ENCODE measurements at places on chromosomes 11 and 22.

DNA sequence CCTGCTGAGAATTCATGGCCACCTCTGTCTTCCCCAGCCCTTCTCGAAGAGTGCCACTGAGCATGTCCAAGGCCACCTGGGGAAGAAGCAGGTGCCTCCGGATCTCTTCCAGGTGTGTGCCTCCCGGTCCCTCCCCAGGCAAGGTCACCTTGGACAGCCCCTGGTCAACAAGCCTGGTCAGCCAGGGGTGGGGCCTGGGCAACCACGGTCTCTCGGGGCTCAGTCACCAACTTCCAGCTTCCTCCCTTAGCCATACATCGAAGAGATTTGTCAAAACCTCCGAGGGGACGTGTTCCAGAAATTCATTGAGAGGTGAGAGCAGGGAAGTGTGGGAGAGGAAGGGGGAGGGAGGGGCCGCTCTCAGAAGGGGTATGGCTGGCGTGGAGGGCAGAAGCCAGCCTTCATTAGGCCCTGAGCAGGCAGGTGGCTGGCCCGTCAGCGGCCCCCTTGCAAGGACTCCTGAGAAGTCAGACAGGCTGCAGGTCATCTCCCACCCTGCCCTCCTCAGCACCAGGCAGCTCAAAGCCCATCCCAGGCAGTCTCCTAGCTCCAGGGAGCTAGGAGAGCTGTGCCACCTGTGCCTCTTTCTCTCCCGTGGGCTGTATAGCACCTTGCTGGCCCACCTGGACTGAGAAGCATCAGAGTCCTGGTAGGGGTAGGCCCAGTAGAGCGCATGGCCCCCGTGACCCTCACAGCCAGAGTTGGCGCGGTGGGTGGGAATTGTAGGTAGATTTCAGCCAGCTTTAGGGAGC is 9.3 kb upstream of the ANKRD13D start:
- no peak for DNase-seq

DNA sequence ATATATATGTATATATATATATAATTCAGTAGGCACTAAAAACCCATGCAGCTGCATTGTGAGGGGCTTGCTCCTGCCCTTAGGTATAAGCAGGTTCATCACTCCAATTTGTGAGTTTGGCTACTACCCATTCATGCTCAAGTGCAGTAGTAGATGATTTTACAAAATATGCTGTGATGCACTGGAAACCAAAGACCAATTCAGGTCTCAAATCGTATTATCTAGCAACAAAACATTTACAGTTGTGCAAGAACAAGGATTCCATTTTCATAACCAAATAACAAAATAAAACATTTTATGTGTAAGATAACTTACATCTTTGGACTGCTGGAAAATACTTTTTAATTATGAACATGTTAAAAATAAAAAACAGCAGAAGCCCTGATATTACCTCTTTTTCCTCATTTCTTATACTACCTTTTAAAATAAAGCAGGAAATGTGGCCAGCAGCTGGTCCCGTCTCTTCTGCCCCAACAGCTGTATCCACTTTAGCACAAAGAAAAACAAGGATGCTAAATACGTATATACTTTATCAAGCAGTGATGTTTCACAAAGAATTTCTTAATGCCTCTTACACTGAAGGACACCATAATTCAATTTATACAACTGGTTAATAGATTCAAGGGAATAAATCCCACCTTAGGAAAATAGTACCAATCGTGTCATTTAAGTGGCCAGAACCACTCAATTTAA is 2.8 kb downstream of the CREBZF start:
- DNase-seq = no peak

DNA sequence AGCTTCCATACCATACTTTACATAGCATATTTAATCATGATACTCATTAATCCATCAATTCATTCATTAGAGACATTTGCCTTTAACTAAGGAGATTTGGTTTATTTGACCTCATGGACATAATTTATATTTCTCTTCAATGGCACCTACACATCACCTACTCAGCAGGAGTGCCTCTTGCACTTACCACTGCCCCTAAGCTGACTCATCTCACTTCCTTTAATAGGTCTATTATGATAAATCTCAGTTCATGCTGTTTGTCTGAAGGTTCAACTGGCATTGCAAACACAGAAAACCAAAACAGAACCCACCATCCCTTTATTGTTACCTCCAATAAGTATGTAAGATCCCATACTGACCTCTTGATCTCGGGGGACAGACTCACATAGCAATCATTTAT is 186.7 kb downstream of the LUZP2 start:
- DNase-seq = no peak

GRCh38 chr11:119322360-119322739 is 5.4 kb upstream of the MCAM start:
- no peak for DNase-seq

All from stimulated activated CD8-positive, alpha-beta memory T cell treated with anti-CD3 and anti-CD28 coated beads, Interleukin-4, amount 100 ng/mL, for 1 hour (primary cell).